ENCODE measurements at places on chromosomes 7 and 10. TPM values are rescaled to one million over a fixed set of nuclear protein-coding genes. Genes with fewer than 3 reads are reported as not detected.
A peak's percentile ranks its signal among the peaks of the same experiment; 100 is the strongest.

The OR2A5 gene
- not detected for polyA plus RNA-seq

The ZNF503 gene
- polyA plus RNA-seq, result 4.4 TPM

The TAS2R4 gene
- polyA plus RNA-seq, result 0.11 TPM

DNA sequence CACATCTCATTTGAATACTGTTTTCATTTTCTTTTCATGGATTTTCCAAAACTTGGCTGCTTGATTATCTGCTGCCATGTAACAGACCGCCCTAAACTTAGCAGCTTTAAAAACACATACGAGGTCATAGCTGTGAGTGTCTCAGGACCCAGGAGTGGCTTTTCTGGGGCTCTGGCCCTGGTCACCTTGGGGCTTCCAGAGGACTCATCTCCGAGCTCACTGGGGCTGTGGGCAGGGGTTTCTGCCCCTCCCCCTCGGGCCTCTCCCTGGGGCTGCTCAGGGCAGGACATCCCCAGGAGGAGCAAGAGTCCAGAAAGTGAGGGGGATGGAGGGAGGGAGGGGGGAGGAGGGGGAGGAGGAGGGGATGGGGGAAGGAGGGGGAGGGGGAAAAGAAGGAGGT lies 77.0 kb downstream of the NKX6-2 start:
- peak; percentile 8 for DNase-seq

- peak; percentile 15 for DNase-seq
These were observed 8.7 kb downstream of the PGAM2 start for GRCh38 chr7:44056681-44057080.

DNA sequence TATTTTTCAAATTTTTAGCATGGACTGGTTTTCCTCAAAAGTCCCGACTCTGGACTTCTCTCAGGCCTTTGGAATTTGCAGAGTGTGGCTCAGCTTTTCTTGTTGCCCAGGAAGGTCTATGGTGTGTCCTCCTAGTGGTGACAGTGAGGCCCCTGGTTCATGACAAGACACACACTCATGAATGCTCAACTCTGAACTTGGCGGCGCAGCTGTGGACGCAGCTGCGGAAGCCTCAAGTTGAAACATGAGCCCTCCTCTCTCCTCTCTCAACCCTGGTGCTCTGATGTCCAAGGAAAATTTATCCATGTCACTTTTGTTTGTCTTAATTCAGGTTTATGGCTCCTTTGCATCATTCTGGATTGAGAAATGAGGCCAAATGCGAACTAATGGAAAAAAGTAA lies 183.9 kb downstream of the HECW1 start:
- DNase-seq, result no peak

DNA sequence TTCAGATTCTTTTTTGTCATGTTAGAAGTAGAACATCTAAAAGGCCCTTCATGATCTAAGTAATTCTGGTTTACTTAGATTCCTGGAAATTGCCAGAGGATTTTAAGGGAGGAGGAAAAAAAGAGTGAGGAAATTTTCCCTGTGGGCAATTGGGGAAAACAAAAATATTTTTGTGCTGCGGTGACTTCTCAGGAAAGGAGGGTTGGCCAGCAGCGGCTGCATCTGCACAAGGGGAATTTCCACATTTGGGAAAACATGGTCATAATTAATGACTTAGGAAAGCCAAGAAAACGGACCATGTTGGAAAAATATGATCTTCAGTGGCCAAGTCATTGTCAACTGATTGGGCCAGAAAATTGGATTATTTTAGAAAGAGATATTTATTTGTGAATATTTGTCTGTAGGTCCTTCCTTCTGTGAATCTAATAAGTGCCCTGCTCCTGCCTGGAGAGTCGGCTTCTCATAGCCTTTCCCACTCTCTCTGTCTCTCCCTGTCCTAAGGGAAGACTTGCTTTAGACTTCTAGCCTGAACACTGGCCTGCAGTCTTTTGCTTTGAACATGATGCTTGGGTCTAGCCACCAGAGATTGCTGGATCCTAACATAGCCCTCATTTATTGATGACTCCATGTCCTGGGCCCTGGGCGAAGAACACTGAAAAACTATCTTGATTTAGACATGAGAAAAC lies 124.2 kb upstream of the MKLN1 start:
- DNase-seq, result no peak

GRCh38 chr10:11437391-11438142 lies 173.9 kb downstream of the USP6NL start:
- no peak for DNase-seq

DNA sequence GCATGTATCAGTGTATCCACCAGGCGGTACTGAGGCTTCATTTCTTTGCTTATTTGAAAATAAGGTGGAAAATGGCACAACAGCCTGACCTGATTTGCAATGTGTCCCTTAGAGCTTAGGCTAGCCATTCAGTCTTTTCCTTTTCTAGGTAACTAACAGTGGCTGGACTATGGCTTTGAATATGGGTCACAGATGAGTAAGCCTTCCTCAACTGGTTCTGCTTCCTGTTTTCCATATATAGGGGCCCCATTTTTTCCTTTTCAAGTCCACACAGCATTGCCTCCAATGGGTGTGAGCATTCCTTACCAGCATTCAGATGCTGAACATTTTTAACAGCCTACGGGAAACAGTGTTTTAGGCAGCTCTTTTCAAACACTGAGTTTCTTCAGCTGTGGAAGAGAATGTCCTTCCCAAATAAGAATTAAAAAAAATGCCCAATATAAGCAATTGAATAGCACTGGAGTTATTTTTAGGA lies 3.9 kb upstream of the ITGB1 start:
- no peak for DNase-seq

GRCh38 chr7:157044147-157044687 lies 33.8 kb upstream of the MNX1 start:
- no peak for DNase-seq

DNA sequence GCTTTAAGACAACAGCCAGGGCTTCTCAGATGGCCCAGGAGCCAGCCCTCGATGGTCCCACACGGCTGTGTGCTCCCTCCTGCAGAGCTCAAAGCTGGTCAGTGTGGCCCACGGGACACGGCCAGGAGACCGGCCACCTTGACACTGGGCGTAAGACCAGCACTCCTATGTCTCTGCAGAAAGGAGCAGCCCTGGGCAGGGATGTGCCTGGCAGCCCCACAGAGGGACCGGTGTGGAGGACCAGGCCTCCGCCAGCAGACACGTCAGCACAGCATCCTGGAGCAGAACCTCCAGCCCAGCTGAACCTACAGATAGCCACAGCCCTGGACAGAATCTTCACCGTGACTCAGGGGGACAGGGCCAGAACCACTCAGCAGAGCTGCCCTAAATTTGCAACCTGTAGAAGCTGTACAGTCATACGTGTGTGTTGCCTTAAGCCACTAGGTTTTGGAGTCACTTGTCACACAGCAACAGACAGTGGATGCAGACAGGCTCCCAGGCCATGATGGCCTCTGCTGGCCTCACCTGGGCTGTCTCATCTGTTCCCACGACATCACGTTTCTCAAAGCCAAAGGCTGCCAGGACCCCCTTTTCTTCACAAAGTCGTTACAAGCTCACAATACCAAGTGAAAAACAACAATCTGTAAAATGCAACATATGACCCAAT lies 132.4 kb downstream of the DIP2C start:
- no peak for DNase-seq

DNA sequence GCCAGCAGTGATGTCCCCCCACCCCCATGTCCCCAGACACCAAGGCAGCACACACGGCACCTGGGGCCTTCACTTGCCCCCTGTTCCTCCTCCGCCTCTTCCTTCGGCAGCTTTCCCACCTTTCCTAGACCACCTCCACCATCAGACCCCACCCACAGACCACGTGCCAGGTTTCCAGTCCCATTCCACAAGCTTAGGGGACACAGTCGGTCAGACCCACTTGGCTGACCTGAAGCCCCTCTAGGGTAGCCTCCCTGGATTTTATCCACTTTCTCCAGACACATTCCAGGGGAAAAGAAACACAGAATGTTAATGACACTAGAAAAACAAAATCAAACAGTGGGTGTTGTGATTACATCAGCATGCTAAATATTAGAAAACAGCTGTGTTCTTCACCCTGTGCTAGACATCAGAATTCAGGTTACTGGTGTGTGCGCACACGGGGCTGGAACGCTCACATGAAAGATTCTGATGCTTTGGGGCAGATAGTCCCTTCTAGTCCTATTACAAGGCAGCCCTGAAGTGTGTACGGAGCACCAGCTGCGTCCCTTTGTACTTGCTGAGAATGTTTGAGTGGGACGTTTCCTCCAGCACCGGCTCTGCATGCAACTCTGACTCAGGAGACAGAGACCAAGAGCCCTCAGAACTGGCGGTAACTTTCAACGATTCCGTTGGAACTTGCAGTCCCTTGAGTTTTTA lies 75.5 kb upstream of the PPP2R2D start:
- no peak for DNase-seq
